ENCODE measurements at places on chromosomes 11 and 22.

GRCh38 chr11:129320494-129320893, 55.2 kb upstream of the BARX2 start:
- no peak for DNase-seq

DNA sequence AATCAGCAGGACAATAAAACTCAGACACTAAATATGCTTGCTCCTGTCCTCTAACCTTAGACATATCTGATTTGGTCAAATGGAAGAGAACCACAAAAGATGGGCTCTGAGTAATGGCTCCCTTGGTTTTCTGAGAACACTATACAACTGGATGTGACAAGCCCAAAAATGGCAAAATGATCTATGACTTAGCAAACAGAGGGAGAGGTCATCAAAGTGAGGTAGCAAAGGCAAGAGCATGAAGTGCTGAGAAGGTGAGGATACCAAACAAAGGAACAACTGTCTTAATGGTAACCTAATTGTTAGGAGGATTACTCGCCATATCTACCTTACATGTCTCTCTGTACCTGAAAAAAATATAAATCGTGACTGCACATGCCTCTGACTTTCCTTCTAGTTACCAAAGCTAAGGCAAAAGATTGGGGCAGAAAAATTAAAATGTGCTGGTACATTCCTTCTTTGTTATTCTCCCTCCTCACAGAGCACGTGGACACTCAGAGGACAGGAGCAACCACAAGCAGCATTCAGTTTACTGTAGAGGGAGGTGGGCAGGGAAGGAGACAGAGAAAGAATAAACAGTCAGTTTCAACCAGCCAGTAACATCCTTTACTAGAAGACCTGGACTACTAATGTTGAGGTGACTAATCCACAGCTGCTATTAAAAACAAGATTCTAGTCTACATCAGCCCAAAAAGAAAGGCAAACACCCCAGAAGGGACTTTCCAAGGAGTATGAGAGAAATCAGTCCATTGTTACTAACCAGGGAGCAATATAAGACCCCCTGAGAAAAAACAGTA, 88.8 kb downstream of the AMBRA1 start:
- DNase-seq: no peak

DNA sequence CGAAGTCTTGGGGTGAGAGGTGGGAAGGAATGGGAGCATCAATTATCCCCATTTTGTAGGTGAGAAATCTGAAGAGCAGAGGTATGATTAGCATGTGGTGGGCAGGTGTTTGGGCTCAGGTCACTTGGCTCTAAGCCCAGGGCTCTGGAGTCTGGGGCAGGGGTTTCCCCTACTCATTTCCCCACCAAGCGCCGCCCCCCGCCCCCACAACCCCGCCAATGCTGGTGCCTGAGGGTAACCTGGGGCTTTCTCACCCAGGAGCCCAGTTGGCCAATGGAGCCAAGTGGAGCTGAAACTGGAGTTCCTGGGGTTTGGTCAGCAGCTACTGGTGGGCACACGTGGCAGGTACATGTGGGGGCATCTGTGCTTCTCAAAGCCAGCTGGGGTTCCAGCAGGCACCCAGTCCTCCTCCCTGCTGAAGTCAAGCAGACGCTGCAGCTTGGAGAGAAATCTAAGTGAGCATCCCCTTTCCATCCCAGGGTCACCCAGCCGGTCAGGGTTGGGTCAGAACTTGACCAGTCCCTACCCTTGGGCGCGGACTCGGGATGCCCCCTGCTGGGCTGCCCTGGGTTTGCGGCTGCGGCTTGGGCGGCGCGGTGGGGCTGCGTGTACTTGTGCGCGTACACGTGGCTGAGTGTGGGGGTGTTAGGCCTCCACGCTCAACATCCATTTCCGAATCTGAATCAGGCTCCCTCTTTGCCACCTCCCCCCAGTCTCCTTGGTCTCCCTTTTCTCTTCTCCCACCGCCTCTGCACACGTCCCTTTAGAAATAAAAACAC, 1.7 kb upstream of the CHRM1 start:
- DNase-seq: no peak

DNA sequence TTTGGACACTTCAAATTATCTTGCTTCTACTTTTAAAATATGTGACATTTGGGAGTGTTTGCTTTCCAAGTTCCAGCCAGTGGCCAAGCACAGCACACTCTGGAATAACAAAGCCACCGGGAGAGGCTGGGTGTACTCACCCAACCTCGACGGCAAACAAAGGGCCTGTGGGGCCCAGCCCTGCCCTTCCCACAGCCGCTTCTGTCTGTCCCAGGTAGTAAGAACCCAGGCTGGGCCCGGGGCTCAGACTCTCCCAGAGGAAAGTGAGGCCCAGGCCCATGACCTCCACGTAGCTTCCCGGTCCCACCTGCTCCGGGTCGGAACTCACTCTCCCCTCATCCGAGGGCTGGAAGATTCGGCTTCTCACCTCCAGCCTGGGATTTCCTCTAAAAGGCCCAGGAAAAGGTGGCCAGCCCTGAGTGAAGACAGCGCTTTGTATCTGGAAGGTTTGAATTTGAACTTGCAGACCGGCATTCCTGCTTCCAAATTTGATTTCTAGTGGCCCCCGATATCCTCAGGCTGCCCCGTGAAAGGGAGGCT, 93.5 kb downstream of the CELSR1 start:
- no peak for DNase-seq

DNA sequence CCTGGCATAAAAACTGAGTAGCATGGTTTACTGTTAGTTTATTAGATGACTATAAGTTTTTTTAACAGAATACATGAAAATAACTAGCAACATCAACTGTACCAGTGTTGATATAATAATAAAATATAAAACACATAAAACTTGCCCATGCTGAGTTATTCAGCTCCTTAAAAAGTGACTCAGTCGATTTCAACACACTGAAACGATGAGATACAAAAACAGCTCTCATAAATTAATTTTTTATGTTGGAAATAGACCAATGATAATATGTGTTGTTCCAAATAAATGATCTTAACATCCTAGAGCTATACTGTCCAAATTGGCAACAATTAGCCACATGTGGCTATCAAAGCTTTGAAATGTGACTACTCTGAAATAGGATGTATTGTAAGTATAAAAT, 15.9 kb downstream of the PDGFD start:
- DNase-seq: no peak

- no peak for DNase-seq
These were observed 14.0 kb upstream of the PAX6 start for GRCh38 chr11:31824879-31825837.
